ENCODE measurements at places on chromosomes 1 and 21.

GRCh38 chr1:19034721-19035120, 78.2 kb upstream of the IFFO2 start:
- no peak for DNase-seq

DNA sequence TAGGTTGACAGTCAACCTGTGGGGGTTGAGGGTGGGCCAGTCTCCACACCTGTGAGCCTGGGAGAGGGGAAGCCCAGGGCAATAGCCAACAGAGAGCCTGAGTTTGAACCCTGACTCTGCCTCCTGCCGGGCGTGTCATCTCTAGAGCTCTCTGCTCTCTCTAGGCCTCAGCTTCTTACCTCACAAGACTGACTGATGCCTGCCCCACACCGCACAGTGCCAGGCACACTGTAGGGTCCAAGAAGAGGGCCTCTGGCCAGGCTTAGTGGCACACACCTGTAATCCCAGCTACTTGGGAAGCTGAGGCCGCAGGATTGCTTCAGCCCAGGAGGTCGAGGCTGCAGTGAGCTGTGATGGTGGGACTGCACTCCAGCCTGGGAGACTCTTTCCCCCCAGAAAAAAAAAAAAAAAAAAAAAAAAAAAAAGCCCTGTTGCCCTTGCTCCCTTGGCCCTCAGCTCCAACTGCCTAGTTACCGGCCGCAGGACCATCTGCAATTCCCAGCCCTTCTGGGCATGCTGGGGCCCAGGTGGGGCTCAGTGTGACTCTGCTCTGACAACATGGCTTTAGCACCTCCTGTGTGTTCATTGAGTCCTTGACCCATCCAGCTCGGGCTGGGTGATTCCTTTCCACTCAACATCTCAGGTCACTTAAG, 25.1 kb downstream of the GRHL3 start:
- no peak for DNase-seq

- no peak for DNase-seq
These were observed 65.6 kb upstream of the DAB1 start for GRCh38 chr1:57489358-57490036.

- DNase-seq: no peak
These were observed 1.0 kb downstream of the SLC35D1 start for GRCh38 chr1:67052741-67053534.

GRCh38 chr1:173475564-173476196, 1.5 kb upstream of the PRDX6 start:
- DNase-seq: no peak

DNA sequence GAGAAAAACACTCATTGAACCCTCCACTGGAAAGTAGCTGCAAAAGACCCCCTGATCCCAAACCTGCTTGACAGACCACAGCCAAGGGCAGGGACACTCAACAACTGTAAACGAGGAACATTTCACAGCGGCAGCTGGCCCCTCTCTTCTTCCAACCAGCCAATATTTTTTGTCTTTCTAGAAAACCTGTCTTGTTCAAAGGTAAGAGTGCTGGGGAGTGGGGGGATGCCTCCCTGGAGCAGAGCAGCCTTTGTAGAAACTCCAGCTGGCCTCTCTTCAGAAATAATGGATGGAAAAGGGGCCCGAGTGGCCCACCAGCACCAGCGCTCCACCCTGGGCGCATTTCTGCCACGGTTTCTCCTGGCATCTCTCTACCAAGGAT, 384.0 kb downstream of the RRAGC start:
- no peak for DNase-seq

DNA sequence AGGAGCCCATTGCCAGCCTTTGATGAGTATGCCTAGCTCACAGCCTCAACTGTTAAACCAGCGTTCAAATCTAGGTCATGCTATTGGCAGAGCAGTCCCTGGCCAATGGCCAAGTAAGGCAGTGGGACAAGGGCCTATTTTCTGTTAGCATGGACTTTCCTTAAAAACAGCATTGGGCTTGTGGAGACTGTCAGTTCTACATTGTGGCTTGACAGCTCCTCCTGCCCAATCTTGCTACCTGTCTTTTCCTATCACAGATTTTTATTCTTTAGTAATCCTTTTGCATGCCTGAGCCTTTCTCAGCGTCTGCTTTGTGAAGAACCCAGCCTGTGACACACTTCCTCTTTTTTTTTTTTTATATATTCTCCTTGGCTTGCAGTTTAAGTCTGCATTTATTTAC, 56.4 kb downstream of the DIP2A start:
- DNase-seq: no peak
